ENCODE measurements at places on chromosomes 2 and 18. TPM values are rescaled to one million over a fixed set of nuclear protein-coding genes. Genes with fewer than 3 reads are reported as not detected.

DNA sequence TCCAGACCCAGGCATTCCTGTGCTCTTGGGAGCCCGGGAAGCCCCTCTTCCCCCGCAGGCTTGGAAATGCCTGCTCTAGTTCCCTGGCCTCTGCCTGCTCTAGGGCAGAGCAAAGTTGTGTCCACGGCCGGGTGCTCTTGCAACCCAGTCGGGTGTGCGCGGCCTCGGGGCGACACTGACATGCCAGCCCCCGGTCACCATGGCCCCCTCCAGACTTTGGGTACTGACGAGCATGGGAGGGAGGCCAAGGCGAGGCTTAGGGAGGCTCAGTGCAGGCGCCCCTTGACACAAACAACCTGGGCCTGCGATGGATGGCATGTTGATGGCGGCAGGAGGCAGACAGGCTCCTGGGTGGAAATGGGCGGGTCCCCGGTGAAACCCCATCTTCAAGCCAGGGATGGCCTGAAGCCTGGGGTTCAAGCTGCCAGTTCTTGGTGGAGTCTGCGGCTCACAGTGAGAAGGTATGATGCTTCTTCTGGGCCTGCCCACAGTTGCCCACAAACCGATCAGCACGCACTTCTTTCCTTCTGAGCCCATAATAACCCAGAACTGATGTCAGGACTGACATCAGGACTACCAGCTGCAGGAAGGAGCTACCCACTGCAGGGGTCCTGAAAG lies 689.9 kb downstream of the DSC3 start:
- no peak for DNase-seq

GRCh38 chr2:203441463-203441862 lies 93.6 kb downstream of the RAPH1 start:
- no peak for DNase-seq

GRCh38 chr18:25244924-25245698 lies 106.9 kb downstream of the ZNF521 start:
- no peak for DNase-seq

DNA sequence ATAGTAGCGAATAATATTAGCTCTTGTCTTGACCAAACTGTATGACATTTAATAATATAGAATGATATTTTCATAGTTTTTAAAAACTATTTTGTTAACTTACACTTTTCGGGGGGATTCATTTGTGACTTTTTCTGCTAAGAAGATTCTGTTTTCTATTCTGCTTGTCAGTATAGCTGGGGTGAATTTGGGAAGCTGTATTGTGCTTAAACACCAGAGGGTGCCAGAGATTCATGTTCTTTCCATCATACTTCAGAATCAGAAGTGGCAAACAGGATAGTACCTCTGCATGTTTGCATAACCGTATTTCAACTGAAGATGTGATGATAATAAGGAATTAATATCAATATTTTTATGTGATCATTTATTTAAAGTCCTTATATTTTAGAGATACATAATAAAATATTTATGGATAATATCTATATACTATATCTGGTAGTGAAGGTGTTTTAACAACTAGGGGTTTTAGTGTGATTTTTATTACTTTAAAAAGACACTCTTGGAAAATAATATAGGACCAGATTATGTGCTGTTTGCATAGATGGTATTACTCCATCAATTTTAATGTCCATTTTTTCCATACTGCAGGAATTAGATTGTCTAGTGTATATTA lies 81.0 kb downstream of the TAF4B start:
- DNase-seq = no peak

Gene RFTN2
- 0.61 TPM for polyA plus RNA-seq

Gene PRKAG3
- polyA plus RNA-seq = 9.2 TPM
